ENCODE measurements at places on chromosomes 3 and 15. TPM values are rescaled to one million over a fixed set of nuclear protein-coding genes. Genes with fewer than 3 reads are reported as not detected.

- no peak for DNase-seq
- H3K4me3 ChIP-seq, result no peak overlapping the region
Observed at GRCh38 chr3:67416703-67417102, 237.7 kb downstream of the SUCLG2 start.

DNA sequence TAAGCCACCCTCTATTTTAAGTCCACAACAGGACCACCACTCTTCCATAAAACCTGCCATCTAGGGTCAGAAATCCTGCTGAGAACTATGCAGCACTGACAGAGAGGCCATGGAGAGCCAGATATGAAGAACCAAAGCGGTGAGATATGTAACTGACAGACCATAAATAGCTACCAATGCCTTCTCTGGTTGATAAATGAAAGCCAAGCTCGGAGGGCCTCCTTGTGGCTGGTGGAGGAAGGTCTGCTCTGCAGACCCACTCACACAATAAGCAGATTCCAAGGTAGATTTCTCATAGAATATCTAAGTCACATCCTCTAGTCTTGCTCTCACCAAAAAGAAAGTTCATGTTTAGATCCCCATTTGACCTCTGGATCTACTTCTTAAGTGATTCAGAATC lies 38.9 kb downstream of the RYK start:
- H3K36me3 ChIP-seq, result peaks cover 6% of the 10 kb centered on the region
- no peak for DNase-seq
- H3K27ac ChIP-seq, result no peak overlapping the region

DNA sequence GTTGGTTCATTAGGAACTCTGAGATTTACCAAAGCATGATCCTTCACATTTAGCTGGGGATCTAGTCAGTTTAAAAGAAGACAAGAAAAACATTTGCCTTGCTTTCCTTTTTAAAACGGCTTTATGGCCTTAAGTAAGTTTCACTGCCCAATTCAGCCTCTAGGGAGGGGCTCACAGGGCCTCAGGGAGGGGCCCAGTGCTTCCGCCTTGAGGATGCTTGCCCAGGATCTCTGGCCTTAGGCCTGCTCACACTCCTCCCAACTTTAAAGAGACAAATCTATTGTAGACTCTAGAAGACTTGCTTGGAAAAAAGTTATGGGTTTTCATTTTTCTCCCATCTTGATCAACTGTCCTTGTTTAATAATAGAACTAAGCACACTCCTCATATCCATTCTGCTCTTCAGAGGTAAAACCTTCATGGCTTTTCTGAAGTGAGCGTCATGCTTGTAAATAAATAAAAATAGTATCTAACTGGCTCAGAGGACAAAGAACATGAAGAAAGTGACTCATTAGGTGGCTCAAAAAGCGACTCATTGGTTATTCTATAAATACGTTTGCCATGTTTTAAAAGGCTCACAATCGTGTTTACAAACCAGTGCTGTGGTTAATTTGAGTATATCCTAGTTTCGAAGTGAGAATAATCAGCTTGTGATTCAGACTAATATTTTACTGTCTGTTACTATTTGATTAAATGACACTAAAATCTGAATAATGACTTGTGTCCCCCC lies 13.7 kb downstream of the PDHB start:
- H3K27me3 ChIP-seq, result no peaks in the 10 kb centered on the region
- peaks cover 34% of the 10 kb centered on the region for H3K36me3 ChIP-seq
- H3K4me1 ChIP-seq, result peaks cover 4% of the 10 kb centered on the region
- no peak for DNase-seq
- H3K27ac ChIP-seq, result no peak overlapping the region
- no peak overlapping the region for H3K4me3 ChIP-seq

GRCh38 chr3:192685801-192686200 lies 41.5 kb downstream of the FGF12 start:
- H3K4me3 ChIP-seq, result no peak overlapping the region
- H3K27ac ChIP-seq, result no peak overlapping the region
- no peaks in the 10 kb centered on the region for H3K27me3 ChIP-seq
- H3K4me1 ChIP-seq, result no peaks in the 10 kb centered on the region

DNA sequence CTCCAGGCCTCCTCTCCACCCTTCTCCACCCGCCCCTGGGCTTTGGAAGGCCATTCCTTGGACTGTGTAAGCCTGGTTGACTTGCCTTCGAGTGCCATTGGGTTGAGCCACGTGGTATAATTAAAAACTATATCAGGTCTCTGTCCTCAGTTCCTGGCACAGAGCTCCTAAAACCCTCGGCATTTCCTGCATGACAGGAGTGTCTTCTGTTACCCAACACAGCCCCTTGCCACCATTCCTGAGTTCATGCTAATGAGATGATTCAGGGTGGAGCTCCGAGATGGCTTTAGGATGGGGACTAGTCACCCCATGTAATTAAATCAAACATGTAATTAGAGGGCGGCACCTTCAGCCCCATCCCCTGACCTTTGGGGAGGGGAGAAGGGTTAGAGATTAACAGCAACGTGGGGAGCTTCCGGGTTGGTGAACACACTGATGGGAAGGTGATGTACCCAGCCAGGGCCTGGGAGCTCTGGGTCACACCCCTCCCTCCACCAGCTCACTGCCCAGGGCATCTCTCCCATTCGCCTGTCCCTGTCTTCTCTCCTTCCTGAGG lies 256.4 kb downstream of the FAM43A start:
- peaks cover 26% of the 10 kb centered on the region for H3K4me1 ChIP-seq
- no peak overlapping the region for H3K4me3 ChIP-seq
- no peaks in the 10 kb centered on the region for H3K27me3 ChIP-seq
- DNase-seq, result no peak

NLGN1 gene
- 81.2 TPM for total RNA-seq

DNA sequence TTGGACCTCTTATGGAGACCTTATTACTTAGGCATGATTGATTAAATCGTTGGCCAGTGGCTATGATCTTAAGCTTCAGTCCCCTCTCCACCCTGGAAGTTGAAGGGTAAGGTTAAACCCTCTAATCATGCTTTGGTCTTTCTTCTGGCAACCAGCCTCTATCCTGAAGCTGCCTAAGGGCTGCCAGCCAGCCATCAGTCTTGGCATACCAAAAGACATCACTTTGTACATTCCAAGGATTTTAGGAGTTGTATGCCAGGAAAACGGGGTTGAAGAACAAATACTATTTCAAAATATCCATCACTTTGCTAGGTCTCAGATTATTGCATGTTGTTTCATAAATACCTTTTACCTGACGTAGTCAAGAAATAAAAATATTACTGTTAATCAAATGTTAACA lies 28.9 kb downstream of the UBE2E2 start:
- H3K4me1 ChIP-seq, result no peaks in the 10 kb centered on the region
- DNase-seq, result no peak
- no peak overlapping the region for H3K27ac ChIP-seq
- no peaks in the 10 kb centered on the region for H3K27me3 ChIP-seq
- H3K36me3 ChIP-seq, result no peaks in the 10 kb centered on the region
- no peak overlapping the region for H3K4me3 ChIP-seq

DNA sequence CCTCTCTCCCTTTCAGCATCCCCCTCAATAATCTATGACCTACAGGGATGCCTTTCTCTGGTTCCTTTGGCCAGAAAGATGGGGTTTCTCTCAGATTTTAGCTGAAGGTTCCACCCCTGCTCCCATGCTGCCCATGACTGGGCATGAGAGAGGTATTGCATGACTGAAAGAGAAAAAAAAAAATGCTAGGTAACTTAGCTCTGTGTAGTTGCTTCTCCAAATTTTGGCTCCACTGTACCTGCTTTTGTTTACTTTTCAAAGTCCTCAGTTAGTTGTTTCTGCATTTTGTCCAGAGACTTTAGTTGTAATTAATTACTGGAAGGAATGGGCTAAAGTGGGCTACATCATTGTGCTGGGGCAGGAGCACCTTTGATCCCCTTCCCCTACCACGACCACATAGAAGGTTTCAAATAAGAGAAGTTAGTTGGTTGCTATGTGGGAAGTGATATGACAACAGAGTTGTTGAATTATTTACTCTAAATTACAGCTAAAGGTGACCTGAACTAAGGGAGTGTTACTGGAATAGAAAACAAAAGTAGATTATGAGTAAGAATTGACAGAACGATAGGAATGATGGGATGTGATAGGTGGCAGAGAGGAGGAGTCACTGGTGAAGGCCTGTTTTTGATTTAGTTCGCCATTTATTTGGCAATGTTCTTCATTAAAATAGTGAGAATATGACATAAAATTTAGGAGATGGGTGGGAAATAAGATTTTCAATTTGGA lies 605.4 kb upstream of the NR2F2 start:
- no peak overlapping the region for H3K4me3 ChIP-seq
- H3K27me3 ChIP-seq, result no peaks in the 10 kb centered on the region
- DNase-seq, result no peak
- no peak overlapping the region for H3K27ac ChIP-seq
- H3K4me1 ChIP-seq, result no peaks in the 10 kb centered on the region

DNA sequence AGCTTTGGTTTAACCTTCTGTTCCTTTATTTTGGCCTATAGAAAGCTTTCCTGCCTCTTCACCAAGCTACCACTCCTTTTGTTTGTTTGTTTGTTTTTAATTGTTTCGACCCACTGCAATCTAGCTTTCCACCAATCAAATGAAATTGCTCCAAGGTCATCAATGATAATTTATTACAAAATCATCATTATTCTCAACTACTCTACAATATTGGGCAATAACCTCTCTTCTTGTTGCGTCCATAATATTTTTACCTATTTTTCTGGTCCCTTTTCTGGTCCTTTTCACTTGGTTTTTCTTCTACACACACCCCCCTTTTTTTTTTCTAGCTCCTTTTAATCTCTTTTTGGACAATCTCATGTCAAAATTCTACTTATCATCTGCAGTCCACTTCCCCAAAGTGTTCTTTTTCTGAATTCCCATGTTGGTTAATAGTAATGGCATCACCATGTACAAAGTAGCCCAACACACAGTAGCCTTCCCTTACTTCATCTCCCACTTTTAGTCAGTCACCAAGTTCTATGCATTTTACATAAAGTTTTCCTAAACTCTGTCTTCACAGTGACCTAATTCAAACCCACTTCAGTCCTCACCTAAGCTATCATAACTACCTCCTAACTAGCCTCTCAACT lies 11.0 kb upstream of the ANKRD28 start:
- no peaks in the 10 kb centered on the region for H3K36me3 ChIP-seq
- no peak overlapping the region for H3K27ac ChIP-seq
- H3K27me3 ChIP-seq, result no peaks in the 10 kb centered on the region
- DNase-seq, result no peak
- H3K4me3 ChIP-seq, result no peak overlapping the region

CEMIP gene
- 257 TPM for total RNA-seq

GRCh38 chr3:71528816-71529215 lies 54.7 kb downstream of the FOXP1 start:
- H3K36me3 ChIP-seq, result no peaks in the 10 kb centered on the region
- no peak overlapping the region for H3K4me3 ChIP-seq
- peaks cover 6% of the 10 kb centered on the region for H3K4me1 ChIP-seq
- H3K27ac ChIP-seq, result no peak overlapping the region
- no peak for DNase-seq

PYGO1 gene
- total RNA-seq, result 33.6 TPM

DNA sequence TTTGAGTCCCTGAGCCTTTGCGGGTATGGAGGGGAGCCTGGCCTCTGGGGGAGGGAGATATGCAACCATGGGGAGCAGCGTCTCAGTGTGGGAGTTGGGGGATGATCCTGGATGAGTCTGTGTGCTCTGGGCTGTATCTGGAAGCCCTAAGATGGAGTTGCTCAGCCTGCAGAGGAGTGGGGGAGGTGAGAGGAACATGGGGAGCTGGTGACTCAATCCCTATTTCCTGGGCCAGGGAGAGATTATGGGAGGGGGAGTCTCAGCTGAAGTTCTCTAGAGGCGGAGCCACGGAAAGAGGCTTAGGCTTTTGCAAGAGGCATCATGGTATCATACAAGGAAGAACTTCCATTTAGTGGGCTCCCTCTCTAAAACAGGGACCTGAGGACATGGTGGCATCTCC lies 59.5 kb upstream of the TMEM115 start:
- DNase-seq, result no peak
- no peak overlapping the region for H3K27ac ChIP-seq
- H3K4me3 ChIP-seq, result no peak overlapping the region
- peaks cover 13% of the 10 kb centered on the region for H3K36me3 ChIP-seq
- H3K4me1 ChIP-seq, result peaks cover 44% of the 10 kb centered on the region

LRRC49 gene
- 32.5 TPM for total RNA-seq

GRCh38 chr3:144879701-144880100 lies 908.1 kb downstream of the DIPK2A start:
- no peaks in the 10 kb centered on the region for H3K4me1 ChIP-seq
- no peaks in the 10 kb centered on the region for H3K36me3 ChIP-seq
- no peaks in the 10 kb centered on the region for H3K27me3 ChIP-seq
- no peak overlapping the region for H3K27ac ChIP-seq
- no peak for DNase-seq

CPN2 gene
- not detected for total RNA-seq

DNA sequence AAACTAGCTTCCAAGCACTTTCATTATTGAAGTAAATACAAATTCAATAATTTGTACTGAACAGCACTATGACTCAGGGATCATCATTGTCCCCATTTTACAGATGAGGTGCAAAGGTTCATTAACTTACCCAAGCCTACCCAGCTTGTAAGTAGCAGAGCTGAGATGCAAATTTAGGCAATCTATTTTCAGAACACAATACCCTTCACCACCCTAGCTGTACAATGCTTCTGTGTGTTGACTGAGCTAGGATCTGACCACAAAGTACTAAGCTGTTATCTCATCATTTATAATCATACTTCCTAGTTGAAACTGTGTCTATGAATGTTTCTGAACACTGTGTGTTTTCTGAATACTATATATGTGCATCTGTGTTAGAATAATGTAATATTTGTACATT lies 3.2 kb upstream of the ILDR1 start:
- H3K27ac ChIP-seq, result no peak overlapping the region
- no peak for DNase-seq
- peaks cover 5% of the 10 kb centered on the region for H3K4me1 ChIP-seq
- no peak overlapping the region for H3K4me3 ChIP-seq
- H3K36me3 ChIP-seq, result no peaks in the 10 kb centered on the region

- no peak overlapping the region for H3K4me3 ChIP-seq
- H3K27ac ChIP-seq, result no peak overlapping the region
- no peaks in the 10 kb centered on the region for H3K27me3 ChIP-seq
- H3K36me3 ChIP-seq, result no peaks in the 10 kb centered on the region
- no peak for DNase-seq
Observed at GRCh38 chr3:36548712-36549111, 168.4 kb downstream of the STAC start.

GOLGA8T gene
- total RNA-seq, result 0.83 TPM

DNA sequence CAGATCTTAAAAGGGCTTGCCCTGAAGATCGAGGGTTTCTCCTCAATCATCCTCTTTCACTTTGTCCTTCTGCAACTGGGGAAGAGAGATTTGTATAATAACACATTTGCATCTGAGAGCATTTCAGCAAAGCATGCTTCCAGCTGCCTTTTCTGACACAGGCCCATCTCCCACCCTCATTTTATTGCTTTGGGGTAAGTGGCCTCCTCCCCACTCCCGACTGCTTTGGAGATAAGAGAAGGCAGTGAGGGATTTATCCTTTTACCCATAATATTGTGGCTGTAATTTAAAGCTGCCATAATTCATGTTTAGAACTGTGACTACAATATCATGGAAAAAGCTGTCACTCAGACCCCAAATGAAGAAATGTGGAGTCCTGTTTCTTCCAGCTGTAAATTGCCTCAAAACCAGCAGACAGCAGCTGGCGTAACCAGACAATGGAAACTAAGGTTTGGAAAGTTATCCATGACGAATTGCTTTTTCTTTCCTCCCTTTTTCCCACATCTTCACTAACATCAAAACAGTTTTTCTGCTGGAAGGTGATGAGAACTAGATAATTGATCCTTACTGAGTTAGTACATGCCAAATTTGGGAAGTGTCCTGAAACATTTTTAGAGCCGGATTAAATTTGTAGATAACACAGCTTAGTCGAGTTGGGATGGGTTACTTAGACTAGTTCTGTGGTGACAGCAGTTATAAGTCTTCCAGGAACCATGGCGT lies 104.2 kb upstream of the PFN2 start:
- H3K36me3 ChIP-seq, result no peaks in the 10 kb centered on the region
- DNase-seq, result no peak
- H3K4me3 ChIP-seq, result no peak overlapping the region

LYZL4 gene
- total RNA-seq, result not detected

Data from spinal cord (tissue), 10 donors.